ENCODE measurements at places on chromosomes 5 and 9. TPM values are rescaled to one million over a fixed set of nuclear protein-coding genes. Genes with fewer than 3 reads are reported as not detected.

RAPGEF1 gene
- total RNA-seq, result 26.2 TPM

SLC35A4 gene
- 21.3 TPM for total RNA-seq

FYB1 gene
- total RNA-seq, result not detected

DNA sequence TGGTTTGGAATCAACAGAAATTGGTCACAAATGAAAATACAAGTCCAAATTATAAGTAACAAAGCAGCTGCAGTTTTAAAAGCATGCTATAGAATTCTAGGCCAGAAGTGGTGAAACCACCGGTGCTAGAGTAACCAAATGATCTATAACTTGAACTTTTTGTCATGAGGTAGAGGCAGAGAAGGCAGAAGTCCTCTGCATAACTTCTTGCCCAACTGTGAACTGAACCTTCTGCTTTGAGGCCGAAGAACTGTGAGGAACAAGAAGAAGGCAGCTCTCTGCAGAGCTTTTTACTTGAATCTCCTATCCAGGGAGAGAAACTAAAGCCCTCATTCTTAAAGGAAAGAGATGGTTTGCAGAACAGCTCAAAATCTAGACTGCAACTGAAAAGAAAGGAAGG, 36.2 kb upstream of the TENT2 start:
- DNase-seq, result no peak

DNA sequence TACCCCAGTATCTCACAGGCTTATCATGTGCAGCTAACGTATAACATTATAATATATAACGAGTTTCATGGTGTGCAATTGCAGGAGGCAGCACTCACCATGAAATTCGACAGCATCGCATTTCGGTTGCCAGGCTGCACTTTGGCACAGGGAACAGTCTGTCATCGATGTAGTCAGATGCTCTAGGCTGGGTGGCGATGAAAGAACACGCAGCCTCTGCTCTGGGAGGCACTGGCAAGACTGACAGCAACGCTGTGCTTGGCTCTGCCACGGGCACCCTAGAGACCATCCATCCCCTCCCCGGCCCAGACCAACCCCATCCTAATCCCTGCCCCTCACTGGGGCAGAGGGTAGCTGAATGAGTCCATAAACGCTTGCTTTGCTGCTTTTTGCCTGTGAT, 290.8 kb downstream of the MED10 start:
- no peak for DNase-seq

- DNase-seq, result no peak
Measured at GRCh38 chr5:169908864-169909263, 71.4 kb downstream of the INSYN2B start.

- no peak for DNase-seq
Measured at GRCh38 chr5:3954633-3955032, 359.0 kb downstream of the IRX1 start.

GRCh38 chr5:149627070-149627469, 45.8 kb downstream of the ARHGEF37 start:
- no peak for DNase-seq

GRCh38 chr9:1117439-1117838, 67.3 kb downstream of the DMRT2 start:
- no peak for DNase-seq

DNA sequence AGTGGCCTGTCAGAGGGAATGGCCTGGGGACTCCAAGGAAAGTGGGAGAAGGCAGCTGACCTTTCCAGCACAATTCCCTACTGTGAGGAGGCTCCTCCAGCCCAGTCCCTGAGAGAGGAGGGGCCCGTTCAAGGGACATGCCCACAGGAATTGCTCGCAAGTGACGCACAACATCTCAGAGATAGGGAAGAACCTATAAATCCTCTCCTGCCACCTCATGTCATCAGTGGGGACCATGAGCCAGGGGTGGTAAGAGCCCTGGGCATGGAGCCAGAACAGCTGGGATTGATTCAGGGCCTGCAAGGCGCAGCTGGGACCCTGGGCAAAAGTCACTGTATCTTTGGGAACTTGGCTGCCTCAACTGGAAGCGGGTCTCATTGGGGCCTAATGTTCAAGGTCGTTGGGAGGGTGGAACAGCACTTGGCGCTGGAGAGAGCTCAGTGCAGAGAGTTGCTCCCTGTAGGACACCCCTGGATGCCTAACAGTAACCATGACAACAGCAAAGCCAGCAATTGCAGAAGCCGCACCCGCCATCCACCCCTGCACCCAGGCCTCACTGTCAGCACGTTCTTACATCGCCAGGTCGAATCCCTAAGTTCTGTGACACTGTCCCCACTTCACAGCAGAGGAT, 41.3 kb upstream of the ORM1 start:
- DNase-seq, result peak; percentile 82

DNA sequence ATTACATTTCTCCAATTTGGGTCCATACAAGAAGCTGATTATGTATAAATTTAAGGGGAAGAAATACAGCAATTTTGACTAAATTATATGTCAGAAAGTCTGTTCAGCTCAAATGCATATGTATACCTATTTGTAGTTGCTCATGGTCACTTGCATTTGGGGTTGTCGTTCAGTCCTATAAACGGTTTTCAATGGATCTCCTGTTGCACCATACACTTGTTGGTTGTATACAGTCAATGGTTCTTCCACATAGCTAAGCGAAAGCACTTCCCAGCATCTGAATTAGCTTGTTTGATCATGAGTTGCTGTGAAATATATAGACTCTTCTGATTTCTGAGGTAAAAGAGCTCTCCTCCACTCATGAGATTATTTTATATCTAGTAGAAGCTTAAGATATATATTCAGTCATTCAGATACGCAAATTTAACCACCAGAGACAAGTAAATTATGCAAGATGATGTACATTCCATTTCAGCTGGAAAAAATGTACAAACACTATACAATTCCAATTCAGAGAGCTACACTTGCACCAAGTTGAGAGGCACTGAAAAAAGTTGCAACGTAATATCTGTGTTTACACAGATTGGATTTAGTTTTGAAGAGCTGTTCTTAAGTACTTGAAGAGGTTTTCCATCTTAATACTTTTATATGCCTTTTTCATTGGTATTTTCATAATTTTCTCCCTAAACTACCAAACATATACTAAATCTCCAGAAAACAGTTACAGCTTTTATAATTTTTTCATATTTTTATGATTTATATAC, 64.4 kb upstream of the POU5F2 start:
- DNase-seq, result no peak

- DNase-seq, result no peak
Measured at GRCh38 chr5:139822553-139823425, 27.2 kb downstream of the PSD2 start.

- DNase-seq, result no peak
Measured at GRCh38 chr9:81671880-81672280, 17.5 kb downstream of the TLE1 start.

- no peak for DNase-seq
Measured at GRCh38 chr9:111066468-111066867, 28.2 kb upstream of the LPAR1 start.

- no peak for DNase-seq
Measured at GRCh38 chr9:9389904-9390303, 1222.9 kb downstream of the PTPRD start.

DNA sequence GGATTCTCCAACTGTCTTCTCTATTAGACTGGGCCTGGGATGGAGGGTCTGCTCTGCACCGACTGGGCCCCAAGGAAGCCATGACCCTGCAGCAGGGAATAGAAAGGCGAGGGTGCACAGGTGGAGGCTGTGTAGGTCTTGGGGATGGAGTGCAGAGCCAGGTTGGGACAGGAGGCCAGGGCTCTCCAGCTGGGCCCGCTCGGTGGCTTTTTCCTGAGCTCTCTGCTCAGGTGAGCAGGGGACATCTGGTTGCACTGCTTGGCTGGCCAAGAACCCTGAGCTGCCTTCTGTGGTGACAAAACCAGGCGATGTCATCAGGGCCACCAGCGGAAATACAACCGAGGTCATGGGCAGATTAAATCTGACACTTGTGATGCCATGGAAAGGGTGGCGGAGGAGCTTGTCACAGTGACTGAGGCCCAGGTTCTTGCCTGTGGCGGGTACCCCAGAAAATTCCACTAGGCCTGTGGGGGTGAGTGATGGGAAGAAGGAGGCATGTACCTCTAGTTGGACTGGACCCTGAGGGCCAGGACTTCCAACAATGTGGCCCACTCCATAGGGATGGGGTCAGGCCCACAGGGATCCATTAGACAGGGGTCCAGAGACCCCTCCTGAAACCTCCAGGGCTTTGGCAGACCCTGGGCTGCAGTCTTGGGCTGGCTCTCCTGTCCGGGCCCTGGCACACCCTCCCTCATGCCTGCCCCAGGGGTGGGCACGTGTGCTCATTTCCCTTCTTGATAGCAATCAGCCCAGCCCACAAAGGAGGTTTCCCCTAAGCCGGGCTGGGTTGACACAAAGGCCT, 4.4 kb upstream of the IL3 start:
- DNase-seq, result no peak
